ENCODE measurements at places on chromosomes 12 and 14.

- DNase-seq = no peak
Measured at GRCh38 chr12:104226672-104227071, 11.1 kb downstream of the TXNRD1 start.

DNA sequence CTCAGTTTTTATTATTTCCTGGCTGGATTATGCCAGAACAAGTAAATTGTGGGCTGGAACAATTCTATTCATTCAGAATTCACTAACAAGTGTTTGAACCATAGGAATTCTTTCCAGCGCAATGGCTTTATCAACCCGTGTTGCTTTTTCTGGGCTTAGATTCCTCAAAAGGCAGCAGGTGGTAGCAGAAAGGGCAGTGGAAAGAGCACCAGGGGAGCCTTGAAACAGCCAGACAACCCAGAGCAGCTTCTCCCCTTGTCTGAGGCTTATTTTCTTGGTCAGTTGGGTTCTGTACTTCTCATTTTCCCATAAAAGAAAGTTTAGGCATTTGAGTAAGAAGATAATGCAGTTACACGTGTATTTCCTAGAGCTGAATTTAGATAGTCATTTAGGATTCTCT is 130.7 kb downstream of the OTOGL start:
- no peak for DNase-seq

DNA sequence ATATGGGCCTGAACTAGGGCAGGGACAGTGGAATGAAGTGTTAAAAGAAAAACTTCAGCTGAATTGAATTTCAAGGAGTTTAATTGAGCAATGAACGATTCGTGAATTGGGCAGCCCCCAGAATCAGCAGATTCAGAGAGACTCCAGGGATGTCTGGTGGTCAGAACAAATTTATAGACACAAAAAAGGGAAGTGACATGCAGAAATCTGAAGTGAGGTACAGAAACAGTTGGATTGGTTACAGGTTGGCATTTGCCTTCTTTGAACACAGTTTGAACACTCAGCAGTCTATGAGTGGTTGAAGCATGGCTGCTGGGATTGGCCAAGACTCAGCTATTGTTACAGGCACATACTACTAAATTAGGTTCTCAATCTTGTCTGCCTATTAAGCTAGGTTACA is 9.7 kb upstream of the TBPL2 start:
- DNase-seq = no peak

DNA sequence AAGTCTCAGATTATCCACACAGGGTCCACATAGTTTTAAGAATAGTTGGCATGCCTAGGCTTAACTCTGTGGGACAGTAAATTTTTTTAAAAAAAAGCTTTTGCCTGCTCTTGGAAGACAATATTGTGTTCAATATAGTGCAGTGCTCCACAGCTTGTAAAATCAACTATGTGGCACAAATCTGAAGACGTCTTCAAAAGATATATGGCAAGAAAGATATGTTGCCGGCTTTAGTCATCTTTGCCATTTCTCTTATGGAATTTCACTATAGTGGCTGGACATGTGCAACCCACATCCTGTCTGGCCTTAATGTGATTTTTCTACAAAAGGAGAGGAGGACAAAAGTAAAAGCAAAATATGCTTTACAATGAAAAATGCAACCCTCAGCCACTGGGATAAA is 90.5 kb downstream of the MGST1 start:
- no peak for DNase-seq

DNA sequence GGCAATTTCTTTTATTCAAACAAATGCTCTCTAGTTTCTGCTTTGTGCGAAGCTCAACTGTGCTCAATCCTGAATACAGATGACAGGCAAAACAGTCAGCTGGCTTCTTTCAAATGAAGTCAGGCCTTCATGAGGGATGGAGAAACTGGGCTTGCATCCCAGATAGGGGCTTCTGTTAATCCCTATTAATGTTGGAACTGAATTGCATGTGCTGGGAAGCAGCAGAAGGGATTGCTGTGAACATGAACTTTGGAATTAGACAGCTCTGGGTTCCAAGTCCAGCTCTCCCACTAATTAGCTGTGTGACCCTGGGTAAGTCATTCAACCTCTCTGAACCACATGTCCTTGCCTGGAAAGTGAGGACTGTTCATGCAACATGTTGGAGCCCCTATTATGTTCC is 21.1 kb upstream of the CORO1C start:
- DNase-seq = peak; percentile 74

GRCh38 chr14:103091041-103091882 is 3.3 kb upstream of the EXOC3L4 start:
- DNase-seq = no peak

DNA sequence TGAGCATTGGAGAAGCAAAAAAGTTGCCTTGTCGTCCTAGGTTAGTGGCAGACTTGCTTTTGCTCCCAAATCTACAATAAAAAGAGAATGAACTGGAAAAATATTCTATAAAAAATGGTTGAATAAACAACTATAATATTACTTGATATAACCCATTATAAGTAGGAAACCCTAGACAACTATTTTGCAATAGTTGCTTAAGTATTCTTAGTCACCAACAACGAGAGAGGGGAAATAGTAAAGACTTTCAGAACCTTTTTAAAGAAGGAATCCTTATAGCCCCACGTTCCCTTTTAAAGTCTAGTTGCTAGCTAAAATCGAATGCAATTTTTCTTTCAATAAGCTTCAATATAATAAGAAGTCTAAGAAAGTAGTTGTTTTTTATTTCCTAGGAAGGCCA is 17.5 kb downstream of the AQP6 start:
- DNase-seq = no peak

- DNase-seq = no peak
Measured at GRCh38 chr12:129862561-129863175, 41.2 kb downstream of the TMEM132D start.

- DNase-seq = no peak
Measured at GRCh38 chr12:42482041-42482747, 107.4 kb downstream of the PRICKLE1 start.

- DNase-seq = no peak
Measured at GRCh38 chr12:89693639-89694202, 14.9 kb downstream of the ATP2B1 start.

DNA sequence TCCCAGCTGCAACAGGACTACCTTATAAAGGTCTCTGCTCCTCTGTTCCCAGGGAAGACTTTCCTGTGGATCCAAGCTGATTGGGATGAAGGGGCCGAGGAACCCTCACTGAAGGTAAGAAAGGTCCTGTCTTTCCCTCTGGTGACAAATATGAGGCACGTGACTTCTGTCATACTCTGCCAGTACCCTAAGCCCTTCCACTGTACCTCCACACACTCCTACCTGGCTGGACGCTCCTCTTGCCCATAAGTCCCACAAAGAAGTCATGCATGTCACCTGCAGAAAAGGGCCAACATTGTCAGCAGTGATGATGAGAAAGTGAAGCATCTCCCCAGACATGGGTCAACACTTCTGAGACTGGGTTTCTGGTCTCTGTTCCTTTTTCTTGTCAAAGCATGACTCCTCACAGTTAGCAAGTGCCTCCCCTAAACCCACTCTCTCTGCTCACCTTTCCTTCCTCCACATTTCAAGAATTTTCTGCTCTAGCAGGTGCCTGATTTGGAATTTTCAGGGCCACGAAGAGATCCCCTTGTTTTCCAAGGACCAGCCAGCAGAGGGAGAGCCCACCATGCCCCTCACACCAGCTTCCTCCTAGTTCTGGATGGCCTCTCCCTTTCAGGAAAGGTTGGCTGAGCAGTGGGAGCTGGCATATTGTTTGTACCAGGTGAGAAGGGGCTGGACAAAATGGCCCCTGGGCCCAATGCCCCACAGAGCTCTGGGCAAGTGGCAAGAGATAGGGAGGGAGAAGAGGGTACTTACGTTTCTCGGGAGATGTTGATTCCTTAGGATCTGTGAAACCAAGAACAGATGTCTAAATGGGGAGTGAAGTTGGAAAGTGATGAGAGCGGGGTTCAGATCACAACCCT is 3.5 kb downstream of the TAC3 start:
- no peak for DNase-seq

DNA sequence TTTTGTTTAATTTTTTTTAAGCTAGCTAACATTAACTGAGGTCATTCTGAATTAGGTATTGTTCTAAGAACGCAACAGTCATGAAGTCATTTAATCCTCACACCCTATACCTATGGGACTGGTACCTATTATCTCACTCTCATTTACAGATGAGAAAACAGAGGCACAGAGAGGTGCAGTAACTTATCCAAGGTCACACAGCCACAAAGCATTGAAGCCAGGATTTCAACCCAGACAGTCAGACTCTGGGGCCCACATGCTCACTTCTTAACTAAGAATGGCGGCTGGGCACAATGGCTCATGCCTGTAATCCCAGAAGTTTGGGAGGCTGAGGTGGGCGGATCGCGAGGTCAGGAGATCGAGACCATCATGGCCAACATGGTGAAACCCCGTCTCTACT is 15.0 kb upstream of the DTX1 start:
- DNase-seq = no peak

- DNase-seq = no peak
Measured at GRCh38 chr12:69623970-69624369, 13.3 kb upstream of the LRRC10 start.

- peak; percentile 49 for DNase-seq
Measured at GRCh38 chr12:108633534-108634248, at the start of gene SELPLG. SELPLG (minus strand) TSS chr12:108633894; CDS start chr12:108624307, 9,587 bp downstream.

- DNase-seq = no peak
Measured at GRCh38 chr14:21100931-21101330, at the start of gene TMEM253. TMEM253 (plus strand) TSS chr14:21101066; CDS start chr14:21101344, 278 bp downstream.

DNA sequence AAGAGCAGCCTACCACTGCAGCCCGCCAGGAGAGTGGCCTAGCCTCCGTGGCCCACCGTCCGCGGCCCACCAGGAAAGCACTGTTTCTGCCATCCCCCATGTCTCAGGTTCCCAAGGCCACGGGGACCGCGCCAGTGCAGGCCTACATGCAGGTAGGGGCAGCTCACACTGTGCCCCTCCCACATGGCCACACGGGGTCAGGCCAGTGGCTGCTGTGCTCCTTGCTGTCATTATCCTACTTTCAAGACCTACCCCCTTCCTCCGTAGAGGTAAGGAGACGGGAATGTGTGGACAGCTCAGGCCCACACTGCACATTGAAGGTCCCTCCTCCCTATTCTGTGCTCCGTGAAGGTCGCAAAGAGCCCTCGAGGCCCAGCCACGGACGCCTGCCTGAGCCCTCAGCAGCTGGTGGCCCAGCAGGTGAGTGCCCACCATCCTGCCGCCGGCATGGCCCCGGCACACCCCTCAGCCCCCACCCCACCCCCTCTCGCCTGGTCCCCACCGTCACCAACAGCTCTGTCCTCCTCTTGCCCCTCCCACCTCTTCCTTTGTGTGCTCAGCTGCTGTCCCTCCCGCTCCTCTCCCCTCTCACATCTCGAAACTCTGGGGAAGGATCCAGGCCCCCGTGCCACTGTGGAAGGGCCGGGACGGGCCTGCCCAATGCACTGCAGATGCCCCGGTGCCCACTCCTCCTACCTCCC is 10.0 kb downstream of the DDX51 start:
- DNase-seq = no peak

GRCh38 chr12:68391937-68392336 is 59.8 kb upstream of the MDM1 start:
- DNase-seq = no peak

DNA sequence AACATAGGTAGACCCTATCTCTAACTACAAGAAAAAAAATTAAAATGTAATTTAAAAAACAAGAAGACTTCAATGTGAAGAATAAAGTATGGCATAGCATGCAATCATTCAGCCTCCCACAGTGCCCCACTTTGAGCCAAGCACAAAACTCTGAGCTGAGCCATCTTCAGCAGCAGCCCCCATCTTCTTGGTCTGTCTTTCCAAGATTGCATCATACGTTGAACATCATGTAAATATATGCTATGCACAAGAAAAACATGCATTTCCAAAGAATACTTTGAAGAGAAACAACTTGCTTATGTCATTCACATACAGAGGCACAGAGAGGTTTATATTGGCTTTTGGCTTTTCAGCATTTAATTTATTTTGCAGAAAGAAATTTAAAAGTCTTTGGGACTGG is 105.8 kb upstream of the TMPO start:
- DNase-seq = no peak

DNA sequence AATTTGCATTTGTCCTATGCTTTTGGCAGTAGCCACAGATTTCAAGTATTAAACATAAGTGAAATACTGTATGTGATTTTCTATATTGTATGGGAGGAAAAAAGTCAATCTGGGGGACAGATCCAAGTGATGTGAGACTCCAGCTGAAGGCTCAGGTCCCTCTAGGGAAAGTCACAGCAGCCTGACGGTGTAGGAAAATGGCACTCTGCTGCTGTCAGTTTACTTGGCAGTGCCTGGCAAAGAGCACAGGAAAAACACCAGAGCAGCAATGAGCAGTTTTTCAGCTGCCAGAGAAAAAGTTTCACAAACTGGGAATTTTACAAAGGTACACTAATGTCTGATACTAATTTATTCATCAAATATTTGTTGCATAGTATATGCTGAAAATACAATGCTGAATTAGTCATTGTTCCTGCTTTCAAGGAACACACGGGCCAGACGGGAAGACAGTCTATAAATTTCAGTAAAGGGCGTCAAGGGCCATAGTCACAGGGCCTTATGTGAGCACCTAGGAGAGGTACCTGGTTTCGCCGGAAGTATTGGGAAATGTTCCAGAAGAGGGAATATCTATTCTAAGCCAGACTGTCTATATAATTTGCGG is 66.2 kb upstream of the SLC38A2 start:
- no peak for DNase-seq

DNA sequence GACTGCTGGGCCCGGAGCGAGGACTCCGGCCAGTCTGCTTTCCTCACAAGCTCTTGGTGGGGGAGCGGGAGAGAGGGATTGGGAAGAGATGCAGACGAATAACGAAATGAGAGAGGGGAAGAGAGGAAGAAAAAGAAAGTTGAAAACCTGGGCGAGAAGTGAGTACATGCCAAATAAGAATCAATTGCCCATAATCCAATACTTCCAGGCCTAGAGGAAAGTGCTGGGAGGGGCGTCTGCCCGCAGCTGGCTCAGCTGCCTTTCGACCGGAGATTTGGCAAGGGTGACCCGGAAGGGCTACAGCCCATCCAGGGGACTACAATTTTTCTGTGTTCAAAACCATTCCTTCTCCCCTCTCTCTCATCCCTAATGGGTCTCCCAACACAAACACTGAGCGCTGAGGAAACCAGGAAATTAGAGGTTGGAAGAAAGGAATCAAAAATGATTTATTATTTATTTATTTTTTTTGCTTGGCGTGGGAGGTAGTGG is 4.9 kb downstream of the NKX2-1 start:
- DNase-seq = no peak

- no peak for DNase-seq
Measured at GRCh38 chr12:108753976-108754375, 22.7 kb upstream of the CORO1C start.

GRCh38 chr12:29167445-29167844 is 18.4 kb downstream of the FAR2 start:
- DNase-seq = no peak

GRCh38 chr12:31519511-31519910 is 71.4 kb downstream of the DENND5B start:
- no peak for DNase-seq

DNA sequence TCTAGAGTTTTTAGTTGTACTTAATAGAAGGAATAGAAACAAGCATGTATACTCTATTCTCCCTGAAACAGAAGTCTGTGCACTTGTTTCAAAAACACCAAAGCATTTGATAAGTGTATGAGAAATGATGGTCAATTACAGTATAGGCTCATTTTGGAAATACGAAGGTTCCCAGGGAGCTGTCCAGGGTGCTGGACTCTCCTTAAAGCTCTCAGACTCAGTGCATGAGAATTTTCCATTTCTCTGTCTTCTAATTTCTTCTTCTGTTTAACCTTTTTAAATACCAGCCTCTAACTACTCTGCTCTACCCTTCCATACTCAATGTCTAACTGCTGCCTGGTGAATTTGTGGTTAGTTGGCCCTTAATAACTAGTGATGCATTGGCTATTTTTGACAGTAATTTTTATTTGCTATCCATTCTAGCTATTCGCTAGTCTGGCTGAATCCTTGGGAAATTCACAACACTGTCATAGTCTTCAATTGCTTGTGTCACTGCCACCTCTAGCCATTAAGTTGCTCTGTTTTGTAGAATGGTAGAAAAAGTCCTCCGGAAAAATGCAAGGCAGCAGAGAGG is 229.2 kb downstream of the NRXN3 start:
- DNase-seq = no peak
